ENCODE measurements at places on chromosomes 5 and 9.
A peak's percentile ranks its signal among the peaks of the same experiment; 100 is the strongest.

DNA sequence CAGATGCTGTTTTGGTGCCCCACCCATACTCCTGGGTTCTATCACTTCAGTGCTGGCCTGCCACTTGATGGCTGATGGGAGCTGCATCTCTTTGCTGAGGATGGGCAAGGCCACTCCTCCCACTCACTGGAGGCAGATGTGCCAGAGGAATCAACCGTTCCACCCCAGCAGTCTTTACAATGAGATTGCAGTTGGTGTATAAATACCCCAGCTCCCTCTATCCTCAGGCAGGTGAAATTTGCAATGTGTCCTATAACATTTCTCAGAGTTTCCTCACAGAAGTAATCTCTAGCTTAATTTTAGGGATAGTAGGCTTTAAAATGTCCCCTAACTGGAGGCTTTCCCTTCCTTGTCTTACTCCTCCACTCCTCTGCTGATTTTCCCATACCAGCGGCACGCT lies 36.5 kb upstream of the ERCC6L2 start:
- DNase-seq = no peak

DNA sequence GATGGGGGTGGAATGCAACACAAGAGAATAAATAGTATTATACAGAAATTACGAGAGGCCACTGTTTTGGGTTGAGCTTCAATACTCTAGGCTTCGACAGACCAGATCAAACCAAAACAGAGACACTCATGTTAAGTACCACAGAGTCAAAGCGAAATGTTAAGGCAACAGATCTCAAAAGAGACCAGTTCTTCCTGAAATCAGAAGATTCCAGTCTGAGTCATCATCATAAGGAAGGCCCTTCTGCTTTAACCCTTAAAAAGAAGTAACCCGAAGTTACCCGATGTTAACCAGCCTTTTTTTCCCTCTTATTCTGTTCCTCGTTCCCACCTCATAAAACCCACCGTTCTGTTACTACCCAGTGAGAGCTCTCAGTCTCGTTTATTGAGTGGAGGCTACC lies 75.9 kb downstream of the SFXN1 start:
- no peak for DNase-seq

GRCh38 chr5:112918679-112919078 lies 3.3 kb downstream of the REEP5 start:
- no peak for DNase-seq

DNA sequence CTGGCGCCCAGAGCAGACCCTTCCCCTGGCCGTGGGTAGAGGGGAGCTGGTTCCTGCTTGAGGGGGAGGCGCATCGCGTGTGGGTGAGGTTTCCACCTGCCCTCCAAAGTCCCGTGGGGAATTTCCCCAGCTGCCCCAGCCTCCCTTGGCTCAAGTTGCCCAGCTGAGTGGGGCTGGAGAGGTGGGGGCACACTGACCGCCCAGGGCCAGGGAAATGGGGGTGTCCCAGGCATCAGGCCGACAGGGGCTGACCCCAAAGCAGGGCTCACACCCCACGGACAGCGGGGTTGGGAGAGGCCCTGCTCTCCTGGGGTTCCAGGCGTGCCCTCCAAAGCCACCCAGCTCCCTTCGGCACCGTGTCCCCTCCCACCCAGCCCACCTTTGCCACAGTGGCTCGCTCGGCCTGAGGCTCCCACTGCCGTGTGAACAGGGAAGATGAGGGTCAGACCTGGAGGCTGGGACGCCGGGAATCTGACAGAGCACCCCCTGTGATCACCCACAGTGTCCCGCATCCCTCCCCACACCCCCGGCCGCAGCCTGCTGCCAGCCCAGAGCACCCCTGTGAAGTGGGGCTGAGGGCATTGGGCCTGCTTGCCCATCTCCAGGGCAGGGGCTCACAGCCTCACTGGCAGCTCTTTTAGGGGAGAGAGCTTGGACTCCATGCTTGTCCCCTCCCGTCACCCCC lies 933 bp upstream of the EGFL7 start:
- DNase-seq = peak; percentile 18

- no peak for DNase-seq
These were observed 40.7 kb downstream of the WNK2 start for GRCh38 chr9:93224591-93224990.

DNA sequence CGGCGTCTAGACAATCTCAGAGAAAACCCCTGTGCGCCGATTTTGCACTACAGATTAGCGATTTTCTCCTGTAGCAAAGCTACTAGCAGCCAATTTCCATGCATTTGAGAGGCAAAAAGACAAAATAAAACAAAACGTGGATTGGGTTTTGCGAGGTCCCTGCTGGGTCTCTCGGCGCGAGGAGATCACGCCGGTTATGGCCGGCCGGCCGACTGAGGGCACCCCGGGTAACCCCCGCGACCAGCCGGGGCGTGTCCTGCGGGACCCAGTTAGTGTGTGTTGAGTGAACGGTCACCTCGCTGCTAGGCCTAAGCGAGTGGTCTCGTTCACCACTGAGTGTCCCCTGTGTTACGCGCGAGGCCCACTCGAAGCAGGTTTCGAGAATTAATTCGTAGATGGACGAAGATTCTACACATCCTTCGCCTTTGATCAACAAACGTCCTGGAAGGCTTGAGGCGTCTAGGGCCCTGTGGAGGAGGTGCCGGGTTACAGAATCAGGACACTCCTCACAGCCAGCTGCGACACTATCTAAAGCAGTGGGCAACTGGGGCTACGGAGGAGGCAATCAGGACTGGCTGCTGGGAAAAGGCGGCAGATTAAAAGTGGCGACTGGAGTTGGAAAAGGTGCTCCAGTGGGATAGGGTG lies 764 bp upstream of the VDAC1 start:
- DNase-seq = peak; percentile 18

DNA sequence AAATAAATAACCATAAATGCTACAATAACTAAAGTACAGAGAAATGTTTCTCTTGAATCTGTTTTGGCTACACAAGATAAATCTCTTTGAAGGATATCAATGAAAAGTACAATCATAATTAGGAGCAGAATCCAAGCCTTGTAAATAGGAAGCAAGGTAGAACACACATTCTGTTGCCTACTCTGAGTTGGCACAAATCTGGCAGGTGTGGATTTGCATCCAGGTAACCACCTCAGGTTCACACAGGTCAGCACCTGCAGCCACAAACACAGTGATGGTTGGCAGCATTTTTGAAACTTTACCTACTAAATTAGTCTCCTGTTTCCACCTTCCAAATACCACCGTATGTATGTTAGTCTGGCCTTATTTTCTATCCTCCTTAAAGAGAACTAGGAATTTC lies 105.3 kb upstream of the PIK3R1 start:
- no peak for DNase-seq

- no peak for DNase-seq
These were observed 227.3 kb downstream of the NMUR2 start for GRCh38 chr5:152177626-152178349.

DNA sequence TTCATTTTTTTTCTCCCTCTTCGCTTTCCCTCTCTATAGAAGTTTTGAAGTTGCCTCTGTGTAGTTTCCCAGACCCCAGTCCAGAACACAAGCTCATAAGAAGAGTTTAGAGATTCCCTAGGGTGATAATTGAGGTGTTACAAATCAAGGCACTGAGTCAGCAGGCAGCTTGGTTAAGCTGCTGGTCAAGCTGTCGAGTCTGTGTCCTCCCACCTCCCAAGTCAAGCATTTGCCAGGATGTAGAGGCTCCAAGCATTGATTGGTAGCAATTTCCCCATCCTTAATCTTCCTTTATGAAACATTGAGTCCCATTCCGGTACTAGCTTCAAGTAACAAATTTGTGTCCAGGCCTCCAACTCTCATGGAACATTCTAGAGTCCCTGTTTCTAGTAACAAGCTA lies 47.5 kb upstream of the SLC1A1 start:
- DNase-seq = no peak

DNA sequence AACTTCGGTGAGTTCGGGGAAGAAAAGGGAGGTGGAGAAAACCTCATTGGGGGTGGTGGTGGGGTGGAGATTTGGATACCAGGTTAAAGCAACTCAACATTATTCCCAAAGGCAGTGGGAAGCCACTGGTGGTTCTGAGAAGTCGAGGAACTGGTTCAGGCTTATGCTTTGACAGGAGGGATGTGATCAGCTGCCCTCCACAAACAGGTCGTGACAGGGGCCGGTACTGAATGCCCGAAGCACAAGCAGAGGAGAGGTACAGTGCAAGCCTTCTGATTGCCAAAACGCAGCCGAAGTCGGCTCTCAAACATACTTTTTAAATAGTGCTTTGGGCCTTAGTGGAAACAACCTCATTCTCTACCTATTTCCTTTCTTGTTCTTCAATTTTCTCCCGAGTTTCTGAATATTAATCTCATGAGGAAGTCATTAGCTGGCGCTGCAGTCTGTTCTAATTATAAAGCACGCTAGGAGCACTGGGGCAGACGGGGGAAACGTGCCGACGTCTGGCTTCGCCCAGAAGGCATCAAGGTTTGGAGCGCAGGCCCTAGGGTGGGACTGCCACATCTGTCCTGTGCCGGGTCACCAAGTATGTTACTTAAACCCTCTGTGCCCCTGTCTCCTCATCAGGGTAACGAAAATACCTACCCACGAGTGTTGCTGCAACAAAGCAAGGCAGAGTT lies 27.3 kb downstream of the SHB start:
- no peak for DNase-seq
